KBM-7 (cell line): ENCODE measurements at places on chromosomes 1 and 21.

DNA sequence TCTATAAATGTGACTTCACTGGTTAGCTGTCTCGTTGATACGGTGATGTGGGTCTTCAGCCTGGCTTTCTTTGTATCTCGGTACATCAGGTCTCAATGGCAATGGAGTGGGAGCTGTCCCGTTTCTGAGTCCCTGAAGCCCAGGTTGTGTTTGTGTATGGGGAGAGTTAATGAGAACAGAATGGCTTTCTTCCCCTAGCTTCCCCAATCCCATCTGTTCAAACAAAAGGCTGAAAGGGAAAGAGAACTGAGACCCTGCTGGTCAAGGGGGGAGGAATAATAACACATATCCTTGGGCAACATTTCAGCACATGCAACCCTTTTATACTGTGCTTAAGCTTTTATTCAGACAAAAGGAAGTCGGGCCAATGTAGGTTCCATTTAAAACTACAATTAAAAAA lies 28.4 kb upstream of the CASQ2 start:
- DNase-seq, result no peak

DNA sequence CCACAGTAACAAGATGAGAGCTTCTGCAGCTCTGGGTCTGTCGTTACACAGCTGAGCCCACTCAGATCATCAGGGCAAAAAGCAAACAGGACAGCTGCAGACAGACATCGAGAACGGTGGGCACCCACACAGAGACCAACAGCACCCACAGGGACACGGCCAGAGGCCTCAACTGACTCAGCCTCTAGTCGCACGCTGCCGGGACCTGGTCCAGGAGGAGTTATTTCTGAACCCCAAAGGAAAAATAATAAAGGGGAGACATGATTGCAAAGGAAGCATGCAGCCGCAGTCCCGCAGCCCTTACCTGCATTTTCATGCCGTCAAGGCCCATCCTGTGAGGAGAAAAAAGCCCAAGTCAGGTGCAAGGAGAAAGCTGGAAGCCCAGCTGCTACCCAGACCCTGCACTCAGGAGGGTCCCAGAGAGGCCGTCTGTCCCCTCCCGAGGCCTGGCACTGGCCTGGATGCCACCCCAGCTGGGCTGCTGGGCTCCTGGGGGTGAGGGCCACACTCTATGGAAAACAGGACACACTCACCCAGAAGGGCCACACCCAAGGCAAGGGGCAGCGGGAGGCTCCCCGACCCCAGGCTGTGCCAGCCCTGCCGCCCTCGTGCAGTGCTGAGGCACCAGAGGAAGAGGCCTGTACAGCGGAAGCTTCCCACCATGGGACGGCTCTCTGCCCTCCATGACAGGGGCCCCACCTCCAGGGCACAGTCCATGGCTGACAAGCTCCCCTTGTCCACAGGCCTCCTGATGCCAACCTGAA lies 15.7 kb downstream of the LSS start:
- no peak for DNase-seq

GRCh38 chr1:57118948-57119603 lies 153.3 kb upstream of the C8B start:
- no peak for DNase-seq

DNA sequence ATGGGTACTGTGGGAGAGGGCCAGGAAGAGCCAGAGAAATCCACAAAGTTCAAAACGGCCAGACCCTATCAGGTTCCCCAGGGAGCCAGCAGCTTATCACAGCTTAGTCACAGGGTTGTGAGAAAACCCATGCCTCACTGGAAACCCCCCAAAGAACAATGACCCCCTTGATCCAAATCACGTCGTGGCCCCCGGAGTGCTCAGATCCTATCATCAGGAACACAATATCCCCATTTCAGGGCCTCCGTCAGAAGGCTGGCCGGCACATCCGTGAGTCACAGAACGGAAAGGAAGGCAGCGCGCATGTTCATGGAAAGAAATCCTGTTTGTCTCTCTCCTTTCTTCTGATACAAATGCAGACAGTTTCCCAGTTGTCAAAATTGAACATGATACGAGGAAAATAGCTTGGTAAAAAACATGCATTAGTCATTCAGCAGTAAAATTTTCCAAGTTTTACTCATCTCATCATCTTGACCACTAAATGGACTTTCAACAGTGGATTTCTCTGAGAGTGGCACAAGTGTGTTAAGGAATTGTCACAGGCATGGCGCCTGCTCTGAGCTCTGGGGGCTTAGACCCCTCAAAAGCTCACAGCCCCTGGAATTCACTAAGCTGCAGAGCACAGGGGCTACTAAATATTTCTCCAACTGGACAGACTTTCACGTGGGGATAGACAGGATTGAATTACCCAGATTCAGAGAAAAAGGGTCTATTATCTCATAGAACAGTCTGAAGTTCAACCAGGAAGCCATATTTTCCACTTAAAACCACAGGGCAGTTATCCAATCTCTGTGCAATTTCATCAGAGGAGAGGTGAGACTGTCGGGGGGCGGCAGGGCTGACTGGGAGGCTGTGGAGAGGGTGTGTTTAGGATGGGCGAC lies 124.8 kb downstream of the RIPK4 start:
- no peak for DNase-seq

DNA sequence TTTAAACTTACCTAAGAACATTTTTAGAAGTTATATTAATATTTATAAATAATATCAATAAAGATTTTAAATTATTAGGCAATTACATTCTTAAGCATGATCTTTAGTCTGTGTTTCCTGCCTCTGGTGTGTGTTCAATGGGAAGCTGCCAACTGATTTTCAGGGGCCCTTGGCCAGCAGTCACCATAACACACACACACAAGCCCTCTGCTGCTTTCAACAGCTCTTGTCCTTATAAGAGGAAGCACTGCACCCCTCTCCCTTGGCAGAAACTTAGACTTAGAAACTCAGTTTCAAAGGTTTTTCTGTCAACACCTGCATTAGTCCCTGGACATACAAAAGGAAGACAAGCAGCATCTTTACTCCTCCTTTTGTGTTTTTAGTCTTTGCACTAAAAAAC lies 81.4 kb downstream of the VAV3 start:
- no peak for DNase-seq

DNA sequence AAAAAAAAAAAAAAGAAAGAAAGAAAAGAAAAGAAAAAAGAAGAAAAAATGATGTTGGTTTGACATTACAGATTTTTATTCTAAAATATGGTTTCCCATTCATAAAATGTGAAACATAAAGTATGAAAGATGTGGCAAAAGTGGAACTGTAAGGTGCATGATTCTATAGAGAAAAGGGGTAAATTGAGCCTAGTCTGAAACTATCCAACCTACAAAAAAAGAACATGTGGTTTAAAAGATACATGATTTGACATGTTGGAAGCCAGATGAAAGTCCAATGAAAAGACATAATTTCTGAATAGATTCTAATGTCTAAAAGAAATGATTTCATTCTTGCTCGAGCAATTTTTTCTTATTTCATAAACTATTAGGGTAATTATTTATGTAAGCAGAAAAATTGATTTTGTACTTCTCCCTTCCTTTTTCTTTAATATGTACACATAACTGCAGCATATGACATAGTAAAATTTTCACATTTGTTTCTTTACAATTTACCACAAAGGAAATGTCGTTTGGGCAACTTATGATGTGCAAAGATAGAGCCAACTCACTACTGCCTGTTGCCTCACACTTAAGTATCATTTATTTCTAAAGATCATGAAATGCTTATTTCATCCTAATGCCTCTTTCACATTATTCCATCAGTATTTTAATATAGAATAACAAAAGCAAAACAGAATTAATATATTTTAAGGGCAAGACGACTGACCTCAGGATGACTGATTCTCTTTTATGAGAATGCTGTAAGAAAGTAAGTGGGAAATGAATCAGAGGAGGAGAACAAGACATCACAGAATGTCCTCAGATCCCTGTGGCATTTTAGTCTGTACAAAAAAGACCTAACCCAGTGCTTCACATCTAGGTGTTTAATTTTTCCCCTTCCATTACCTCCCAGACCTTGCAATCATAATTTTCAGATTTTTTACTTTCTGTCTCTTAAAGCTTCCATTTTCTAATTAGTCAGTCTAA lies 165.8 kb upstream of the HMCN1 start:
- no peak for DNase-seq

GRCh38 chr1:228851193-228851592 lies 115.9 kb downstream of the RHOU start:
- DNase-seq, result no peak

GRCh38 chr1:236700903-236701302 lies 14.6 kb downstream of the ACTN2 start:
- DNase-seq, result no peak

DNA sequence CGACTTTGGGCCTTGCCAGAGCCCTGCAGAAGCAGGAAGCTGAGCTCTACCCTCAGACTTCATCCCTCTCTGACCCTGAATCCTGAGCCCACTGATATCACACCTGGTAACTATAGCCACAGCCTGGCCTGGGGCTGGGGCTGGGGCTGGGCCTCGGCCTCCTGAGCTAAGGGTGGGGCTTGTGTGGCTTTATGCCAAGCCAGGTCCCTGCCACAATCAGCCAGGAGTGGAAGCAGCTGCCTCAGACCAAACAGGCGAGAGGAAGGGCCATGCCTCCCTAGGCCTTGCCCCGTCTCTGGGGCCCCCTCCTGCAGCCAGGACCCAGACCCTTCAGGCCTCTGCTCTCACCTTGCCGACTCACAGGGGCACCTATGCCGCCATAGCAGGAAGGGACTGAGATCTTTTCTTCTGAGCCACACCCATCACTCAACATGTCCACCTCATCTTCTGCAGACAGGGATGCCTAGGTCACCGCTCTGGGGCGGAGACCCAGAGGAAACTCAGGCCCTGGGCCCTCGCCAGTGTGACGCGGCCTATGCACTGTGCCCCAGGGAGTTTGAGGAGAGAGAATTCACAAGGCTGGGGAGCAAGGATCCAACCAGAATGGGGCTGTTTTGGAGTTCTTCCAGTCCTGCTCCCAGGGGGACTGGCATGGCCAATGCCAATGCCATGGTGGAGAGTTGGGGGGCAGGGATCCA lies 5.7 kb downstream of the UBXN11 start:
- DNase-seq, result no peak

DNA sequence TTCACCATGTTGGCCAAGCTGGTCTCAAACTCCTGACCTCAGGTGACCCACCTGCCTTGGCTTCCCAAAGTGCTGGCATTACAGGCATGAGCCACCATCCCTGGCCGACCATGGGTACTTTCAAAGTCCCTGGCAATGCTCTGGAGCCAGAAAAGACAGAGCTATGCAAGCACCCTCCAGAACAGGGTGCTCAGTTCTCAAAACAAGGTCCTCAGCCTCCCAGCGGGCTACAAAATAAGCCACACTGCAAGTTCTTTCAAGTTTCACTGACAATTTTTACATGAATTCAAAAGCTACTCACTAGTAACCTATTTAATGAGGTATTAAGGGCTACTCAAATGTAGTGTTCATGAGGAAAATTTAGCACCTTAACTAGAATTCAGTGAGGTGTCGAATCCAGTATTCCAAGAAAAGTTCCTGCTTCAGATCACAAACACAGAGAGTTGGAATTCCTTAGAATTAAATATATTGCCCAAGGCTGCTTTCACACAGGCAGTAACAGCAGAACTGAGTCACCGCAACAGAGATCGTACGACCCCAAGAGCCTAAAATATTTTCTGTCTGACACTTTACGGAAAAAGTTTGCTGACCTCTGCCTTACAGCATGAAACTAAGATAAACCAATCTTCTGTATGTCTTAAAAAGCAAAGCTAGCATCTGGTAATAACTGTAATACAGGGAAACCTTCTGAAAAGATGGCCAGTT lies 60.7 kb downstream of the HSF2BP start:
- no peak for DNase-seq

GRCh38 chr1:172277275-172277674 lies 143.2 kb upstream of the C1orf105 start:
- DNase-seq, result no peak
